ENCODE measurements at places on chromosomes 4 and X.

- no peak for DNase-seq
Observed at GRCh38 chrX:11888421-11888820, 130.4 kb downstream of the MSL3 start.

GRCh38 chr4:11209826-11210225, 218.9 kb downstream of the HS3ST1 start:
- DNase-seq: no peak

DNA sequence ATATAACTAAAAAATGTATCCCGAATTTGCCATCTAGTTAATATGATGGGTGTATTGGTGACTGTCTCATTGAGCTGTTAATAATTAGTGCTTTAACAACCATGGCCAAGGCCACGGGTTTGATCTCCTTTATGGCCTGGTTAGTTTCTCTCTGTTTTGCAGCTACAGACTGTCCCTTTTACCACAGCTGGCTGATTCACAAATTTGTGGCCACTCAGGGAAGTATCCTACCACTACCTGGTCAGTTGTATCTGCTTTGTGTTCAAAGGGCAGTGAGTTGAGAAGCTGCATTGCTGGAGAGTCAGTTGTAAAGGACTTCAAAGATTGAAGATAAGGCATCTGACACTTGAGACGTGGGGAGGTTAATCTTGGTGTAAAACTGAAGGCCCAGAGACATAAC, 219.1 kb upstream of the BMP3 start:
- no peak for DNase-seq

GRCh38 chr4:95524729-95525128, 24.0 kb downstream of the UNC5C start:
- DNase-seq: no peak
